Upper lobe of left lung (tissue), 6 donors: ENCODE measurements at places on chromosomes 11 and 22. TPM values are rescaled to one million over a fixed set of nuclear protein-coding genes. Genes with fewer than 3 reads are reported as not detected.

DNA sequence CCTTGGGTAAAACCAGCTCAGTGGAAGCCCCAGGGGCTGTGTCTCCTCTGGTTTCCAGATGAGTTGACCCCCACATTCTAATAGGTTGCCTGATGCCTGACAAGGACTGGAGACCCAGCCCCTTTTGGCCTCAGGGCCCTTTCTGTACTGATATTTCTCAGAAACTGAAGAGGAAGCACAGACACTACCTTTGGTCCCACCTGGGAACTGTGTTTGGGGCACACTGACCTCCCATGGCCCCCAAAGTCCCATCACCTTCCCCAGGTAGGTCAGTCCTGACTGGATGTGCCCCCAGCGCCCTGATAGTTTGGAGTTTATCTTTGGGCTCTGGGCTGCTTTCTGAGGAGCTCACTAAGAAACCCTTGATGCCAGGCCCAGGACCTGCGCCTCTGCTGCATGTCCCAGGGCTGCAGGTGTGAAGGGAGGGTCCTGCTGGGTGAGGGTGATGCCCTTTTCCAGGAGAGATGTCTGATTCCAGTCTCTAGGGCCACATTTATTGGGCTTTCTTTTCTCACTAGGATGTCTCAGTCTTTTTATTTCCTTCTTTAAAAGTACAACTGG, 106.7 kb downstream of the GGTLC2 start:
- DNase-seq = no peak

DNA sequence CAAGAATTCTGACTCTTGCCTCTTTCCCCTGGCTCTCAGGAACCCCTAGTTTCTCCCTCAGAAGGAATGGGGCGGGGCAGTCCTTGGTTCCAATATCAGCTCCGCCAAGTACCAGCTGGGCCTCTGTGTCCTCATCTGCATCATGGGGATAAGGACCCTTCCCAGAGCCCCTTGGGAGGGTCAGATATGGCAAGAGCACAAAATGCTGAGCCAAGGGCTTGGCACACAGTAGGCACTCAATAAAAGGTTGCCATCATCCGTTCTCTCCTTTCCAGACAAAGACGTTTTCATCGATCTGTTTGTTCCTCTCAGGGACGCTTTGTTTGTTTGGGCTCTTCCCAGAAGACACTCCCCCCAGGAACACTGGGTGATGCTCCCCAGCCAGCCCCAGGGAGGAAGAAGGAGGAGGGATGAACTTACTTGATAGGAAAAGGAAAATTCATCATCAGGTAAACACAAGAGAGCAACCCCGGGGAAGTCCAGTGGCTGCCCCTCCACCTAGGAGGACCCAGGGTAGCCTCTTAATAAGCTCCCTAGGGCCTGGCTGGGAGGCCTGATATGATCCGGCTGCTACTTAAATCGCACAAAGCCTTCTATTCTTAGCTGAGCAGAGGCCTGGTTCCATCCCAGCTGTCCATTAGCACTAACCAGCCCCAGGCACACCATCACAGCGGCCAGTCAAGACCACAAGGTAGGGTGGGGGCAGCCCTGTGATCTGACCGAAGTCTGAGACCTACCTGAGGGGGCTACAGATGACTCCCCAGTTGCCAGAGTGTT, 19.6 kb downstream of the GDPD5 start:
- no peak for DNase-seq

GRCh38 chr11:11173316-11174025, 179.6 kb downstream of the CSNK2A3 start:
- DNase-seq = no peak

GRCh38 chr11:75597636-75598035, 35.6 kb downstream of the SERPINH1 start:
- no peak for DNase-seq

DNA sequence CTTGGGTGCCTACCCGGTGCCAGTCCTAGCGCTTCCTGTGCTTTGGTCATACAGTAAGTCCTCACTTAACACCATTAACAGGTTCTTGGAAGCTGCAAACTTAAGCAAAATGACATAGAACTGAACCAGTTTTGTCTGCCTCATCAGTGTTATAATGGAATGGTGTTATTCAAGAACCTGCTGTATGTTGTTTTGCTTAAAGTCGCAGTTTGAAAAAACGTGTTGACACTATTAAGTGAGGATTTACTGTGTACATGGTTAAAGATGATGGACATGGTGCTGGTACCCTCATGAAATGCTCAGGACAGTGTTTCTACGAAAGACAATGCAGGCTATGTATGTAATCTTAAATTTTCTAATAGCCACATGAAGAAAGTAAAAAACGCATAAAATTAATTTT, 41.3 kb downstream of the PPP6R3 start:
- DNase-seq = no peak

GRCh38 chr11:33868647-33869461, 23.0 kb downstream of the LMO2 start:
- DNase-seq = no peak

DNA sequence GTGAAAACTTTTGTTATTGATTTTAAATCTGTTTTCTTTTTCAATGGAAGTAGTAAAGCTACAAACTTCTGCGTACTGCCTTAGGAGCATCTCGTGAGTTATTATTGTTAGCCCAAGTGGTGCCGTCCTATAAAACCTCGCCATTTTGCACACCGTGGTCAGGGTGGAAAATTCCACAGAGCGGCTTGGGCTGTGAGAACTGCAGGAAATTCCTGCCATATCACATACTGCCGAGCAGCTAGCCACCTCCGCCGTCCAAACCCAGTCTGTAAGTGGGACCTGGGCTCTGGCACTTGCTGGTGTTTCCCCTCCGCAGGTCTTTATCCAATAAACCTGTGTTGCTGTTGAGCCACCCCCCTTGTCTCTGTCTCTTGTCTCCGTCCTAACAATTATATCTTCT, 88.0 kb upstream of the POU2AF2 start:
- no peak for DNase-seq

- DNase-seq = peak; percentile 72
These were observed 93.2 kb downstream of the LRRC32 start for GRCh38 chr11:76577226-76577920.

- peak; percentile 82 for DNase-seq
These were observed 16.2 kb downstream of the PHLDA2 start for GRCh38 chr11:2913019-2913431.

- DNase-seq = no peak
These were observed 91.1 kb upstream of the KCNA4 start for GRCh38 chr11:30107899-30108298.

DNA sequence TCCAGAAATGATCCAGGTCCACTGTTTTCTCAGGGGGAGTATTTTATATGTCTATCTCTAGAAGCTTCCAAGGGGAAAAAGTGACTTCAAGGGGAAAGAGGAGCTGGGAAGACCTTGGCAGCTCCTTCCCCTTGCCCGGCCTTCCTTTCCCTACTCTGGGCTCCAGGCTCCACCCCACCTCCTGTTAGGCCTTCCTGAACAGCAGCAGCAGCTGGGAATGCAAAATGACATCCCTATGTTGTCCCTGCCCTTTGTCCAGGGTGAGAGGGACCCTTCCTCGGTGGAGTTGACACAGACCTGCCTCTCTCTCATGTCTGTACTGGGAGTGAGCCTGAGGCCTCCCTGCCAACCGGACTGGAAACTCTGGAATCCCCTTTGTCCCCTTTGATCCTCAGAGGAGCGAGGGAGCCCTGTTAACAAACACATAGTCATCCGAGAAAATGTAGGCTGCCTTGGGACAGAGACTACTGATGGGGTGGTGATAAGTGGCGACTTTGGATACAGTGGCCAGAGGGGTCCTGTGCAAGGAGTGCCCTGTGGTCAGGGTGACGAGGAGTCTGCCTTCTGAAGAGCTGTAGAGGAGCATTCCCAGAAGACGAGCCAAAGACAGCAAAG, 9.0 kb upstream of the MALAT1 start:
- DNase-seq = no peak

- DNase-seq = no peak
These were observed 2.2 kb upstream of the APOBEC3H start for GRCh38 chr22:39094717-39095389.

DNA sequence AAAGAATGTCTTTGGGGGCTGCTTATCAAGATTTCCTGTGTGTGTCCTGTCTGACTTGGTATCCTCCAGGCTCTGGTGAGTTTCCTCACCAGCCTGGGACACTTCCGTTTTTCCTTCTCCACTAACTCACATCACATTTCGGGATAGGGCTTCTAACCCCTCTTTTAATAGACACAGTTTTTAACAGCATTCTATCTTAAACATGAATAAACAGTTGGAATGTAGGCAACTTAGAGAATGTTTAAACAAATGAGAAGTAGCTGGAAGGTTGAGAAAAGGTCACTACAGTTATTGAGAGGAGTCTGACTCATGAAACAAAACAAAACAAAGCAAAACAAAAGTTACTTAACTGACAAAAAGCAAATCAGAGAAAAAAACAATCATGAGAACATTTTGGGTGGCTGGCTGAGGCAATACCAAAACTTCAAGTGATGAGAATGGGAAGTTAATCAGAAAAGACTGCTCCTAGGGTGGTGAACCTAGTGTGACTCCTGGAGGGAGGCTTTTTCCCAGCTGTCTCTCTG, 64.7 kb upstream of the CTSC start:
- no peak for DNase-seq

DNA sequence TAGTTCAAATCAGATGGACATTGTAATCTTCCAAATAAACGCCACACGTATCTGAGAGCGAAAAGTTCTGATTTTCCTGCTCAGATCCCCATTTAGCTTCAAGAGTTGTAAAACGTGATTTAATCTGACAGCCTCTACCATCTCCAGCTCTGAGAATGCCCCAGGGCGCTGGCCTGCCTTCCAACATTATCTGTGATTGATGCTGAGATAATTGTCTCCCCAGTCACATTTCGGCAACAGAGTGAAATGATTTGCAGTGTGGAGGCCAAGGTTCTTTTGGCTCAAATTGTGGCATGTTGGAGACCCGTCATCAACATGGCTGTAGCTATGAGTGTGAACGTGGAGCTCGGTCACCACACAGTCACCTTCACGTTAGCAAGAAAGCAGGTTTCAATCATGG, 283.4 kb downstream of the BRD1 start:
- DNase-seq = no peak

DNA sequence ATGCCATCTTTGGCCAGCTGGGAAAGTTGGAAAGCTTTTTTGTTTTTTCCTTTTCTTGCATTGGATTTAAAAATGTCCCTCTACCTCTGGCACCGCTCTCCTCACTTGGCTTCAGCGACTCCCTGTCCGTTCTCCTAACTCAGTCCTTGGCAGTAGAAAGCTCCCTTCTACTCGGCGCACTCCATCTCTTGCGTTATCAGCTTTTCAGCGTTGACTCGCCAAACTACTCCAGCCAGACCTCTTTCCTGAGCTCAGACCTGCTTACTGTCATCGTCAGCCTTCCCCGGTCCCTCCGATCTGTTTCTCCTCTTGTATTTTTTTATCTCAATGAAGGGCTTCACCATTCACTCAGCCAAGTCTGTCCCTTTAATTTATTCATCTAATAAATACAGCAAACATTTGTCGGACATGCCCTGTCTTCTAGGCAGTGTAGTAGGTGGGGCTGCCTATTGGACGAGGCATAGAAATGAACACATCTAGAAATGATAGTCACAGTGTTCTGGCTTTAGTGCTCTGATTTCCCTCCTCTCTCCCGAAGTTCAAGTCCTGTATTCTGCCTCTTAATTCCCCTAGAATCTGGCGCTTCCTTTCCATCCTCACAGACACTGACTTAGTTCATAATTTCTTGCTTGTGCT, 839 bp downstream of the CEP164 start:
- peak; percentile 33 for DNase-seq

DNA sequence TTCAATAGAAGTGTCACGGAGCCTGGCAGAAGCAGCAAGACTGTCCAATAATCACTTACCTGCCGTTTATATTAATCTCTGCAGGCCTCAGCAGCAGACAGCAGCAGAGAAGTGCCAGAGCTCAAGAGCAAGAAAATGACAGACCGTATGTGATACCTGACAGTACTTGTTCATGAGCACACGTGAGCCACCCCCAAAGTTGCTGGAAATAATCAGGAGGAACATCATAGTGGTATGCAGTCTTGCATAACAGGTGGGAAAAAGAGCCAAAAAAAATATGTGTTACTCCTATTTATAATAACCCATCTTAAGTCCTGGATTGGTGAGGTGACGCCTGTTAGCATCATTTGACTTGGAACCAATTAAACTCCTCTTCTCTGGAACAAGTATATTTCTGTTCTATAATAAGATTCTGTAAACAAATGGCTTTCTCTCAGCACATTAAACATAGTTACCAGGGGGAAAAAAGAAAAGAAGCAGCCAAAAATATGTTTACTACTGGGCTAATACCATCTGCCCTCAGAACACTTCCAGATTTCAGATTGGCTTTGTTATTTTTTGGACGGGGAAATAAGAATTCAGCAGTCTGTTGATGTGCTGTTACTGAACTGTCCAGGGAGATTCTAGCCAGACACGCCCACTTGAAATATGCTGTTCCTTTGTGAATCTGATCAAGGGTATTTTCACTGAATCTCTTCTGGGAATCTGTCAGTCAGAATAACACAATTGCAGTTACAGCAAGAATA, 7.9 kb upstream of the SLN start:
- no peak for DNase-seq

GRCh38 chr22:49667236-49667635, 160.4 kb downstream of the BRD1 start:
- DNase-seq = no peak

DNA sequence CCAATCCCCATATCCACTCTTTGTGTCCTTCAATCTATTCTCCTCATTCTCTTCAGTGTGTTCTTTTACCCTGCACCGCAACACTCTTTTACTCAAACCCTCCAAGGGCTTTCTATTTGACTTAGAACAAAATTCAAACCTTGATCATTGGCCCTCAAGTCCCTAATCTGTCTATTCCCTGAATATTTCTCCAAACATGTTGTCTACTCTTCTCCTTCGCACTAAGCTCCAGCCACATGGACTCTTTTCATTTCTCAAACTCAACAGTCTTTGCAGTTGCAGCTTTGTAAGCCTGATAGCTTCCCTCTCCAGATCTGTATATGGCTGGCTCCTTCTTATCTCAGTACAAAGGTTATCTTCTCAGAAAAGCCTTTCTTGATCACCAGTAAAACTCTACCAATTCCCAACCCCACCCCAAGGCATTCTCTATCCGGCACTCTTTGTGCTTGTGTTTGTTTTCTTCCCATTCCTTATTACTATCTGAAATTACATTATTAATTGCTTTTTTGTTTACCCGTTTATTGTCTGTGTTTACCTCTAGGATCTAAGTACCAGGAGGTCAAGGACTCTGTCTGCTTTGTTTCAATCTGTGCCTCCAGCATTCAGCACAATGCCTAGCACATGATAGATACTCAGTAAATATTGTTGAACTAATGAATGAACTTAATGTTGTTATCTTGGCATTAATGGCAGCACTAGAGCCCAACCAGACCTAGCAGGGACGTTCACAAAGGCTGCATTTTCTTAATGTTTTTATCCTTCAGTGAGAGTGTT, 147.4 kb downstream of the BBOX1 start:
- no peak for DNase-seq

RIMBP3B gene
- total RNA-seq = 0.86 TPM

CD6 gene
- total RNA-seq = 4.2 TPM

CHKB gene
- total RNA-seq = 80.2 TPM

PTDSS2 gene
- total RNA-seq = 188 TPM

POU2AF1 gene
- total RNA-seq = 9.4 TPM

SCGB2A2 gene
- not detected for total RNA-seq

MN1 gene
- total RNA-seq = 4.3 TPM

SLC22A25 gene
- not detected for total RNA-seq

TMEM45B gene
- total RNA-seq = 14.9 TPM
